Caco-2 (cell line): ENCODE measurements at places on chromosomes 5 and 9.

DNA sequence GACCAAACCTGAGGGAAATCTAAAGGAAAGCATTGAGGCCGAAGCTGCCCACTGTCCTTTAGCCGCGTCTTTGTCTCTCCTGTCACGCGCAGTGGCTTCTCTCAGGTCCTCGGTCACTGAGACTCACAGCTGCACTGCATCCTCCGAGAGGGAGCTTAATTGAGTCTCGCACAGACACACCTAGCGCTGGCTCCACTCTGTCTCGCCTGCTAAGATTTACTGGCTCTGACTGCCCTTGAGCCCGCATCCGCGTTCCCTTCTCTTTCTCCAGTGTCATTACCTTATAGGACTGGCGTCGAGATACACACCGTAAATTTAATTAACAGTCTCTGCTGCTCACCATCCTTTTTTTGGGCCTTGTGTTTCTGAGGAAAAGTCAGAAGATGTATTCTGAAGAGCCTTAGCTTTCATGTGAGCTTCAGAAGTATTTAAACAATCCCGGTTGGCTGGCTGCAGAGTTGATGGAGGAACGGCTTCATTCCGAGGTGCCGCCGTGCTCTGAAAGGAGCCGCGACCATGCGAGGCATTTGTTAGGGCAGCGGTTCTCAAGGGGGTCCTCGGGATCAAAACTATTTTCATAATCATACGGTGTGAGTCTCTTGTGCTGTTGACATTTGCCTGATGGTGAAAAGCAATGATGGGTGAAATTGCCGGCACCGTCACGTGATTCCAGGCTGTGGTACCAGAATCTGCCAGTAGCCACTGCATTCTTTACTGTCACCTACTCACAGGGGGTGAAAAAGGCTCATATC lies 58.3 kb downstream of the GPR107 start:
- H3K36me3 ChIP-seq: no peaks in the 10 kb centered on the region
- H3K27me3 ChIP-seq: no peaks in the 10 kb centered on the region
- no peak overlapping the region for H3K27ac ChIP-seq
- H3K4me3 ChIP-seq: no peak overlapping the region
- H3K4me1 ChIP-seq: no peaks in the 10 kb centered on the region

DNA sequence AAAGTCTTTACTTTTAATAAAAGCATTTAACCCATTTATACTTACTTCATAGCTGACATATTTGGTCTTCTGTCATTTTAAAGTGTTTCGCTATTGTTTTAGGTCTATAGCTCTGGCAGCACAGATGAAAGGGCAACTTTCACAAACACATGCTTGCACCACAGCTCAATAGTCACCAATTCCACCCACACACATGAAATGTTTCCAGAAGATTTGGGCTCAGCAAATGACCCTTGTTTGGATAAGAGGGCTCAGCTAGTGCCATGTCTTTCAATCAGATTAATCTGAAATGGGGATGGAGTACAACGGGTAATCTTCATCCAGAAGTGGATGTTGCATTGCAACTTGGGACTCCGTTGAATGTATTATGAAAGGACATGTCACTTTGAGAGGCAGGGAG lies 176.0 kb downstream of the FGF18 start:
- H3K36me3 ChIP-seq: no peaks in the 10 kb centered on the region
- no peaks in the 10 kb centered on the region for H3K27me3 ChIP-seq
- no peaks in the 10 kb centered on the region for H3K4me1 ChIP-seq
- H3K4me3 ChIP-seq: no peak overlapping the region
- H3K27ac ChIP-seq: no peak overlapping the region
- no peak for DNase-seq

DNA sequence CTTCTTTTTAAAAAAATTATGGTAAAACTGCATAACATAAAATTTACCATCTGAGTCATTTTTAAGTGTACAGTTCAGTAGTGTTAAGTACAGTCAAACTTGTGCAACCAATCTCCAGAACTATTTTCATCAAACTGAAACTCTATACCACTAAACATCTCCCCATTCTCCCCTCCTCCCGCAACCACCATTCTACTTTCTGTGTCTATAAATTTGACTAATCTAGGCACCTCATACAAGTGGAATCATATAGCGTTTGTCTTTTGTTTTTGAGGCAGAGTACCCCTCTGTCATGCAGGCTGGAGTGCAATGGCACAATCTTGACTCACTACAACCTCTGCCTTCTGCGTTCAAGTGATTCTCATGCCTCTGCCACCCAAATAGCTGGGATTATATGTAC lies 24.0 kb upstream of the EBF1 start:
- H3K4me1 ChIP-seq: no peaks in the 10 kb centered on the region
- no peak overlapping the region for H3K27ac ChIP-seq
- DNase-seq: no peak

- peaks cover 11% of the 10 kb centered on the region for H3K4me1 ChIP-seq
- peak overlapping the region; percentile 100 for H3K27ac ChIP-seq
- peak overlapping the region; percentile 82 for H3K4me3 ChIP-seq
Measured at GRCh38 chr5:64767959-64768357, 533 bp downstream of the SREK1IP1 start.

- H3K4me1 ChIP-seq: no peaks in the 10 kb centered on the region
- H3K4me3 ChIP-seq: no peak overlapping the region
- DNase-seq: no peak
- H3K27me3 ChIP-seq: no peaks in the 10 kb centered on the region
- no peak overlapping the region for H3K27ac ChIP-seq
Measured at GRCh38 chr5:92581249-92581648, 999.8 kb downstream of the NR2F1-AS1 start.
